ENCODE measurements at places on chromosomes 2 and 18.
A peak's percentile ranks its signal among the peaks of the same experiment; 100 is the strongest.

GRCh38 chr2:189124175-189124574 is 55.4 kb downstream of the COL5A2 start:
- DNase-seq: no peak

- DNase-seq: no peak
Measured at GRCh38 chr2:99153921-99154604, 679 bp downstream of the TSGA10 start.

DNA sequence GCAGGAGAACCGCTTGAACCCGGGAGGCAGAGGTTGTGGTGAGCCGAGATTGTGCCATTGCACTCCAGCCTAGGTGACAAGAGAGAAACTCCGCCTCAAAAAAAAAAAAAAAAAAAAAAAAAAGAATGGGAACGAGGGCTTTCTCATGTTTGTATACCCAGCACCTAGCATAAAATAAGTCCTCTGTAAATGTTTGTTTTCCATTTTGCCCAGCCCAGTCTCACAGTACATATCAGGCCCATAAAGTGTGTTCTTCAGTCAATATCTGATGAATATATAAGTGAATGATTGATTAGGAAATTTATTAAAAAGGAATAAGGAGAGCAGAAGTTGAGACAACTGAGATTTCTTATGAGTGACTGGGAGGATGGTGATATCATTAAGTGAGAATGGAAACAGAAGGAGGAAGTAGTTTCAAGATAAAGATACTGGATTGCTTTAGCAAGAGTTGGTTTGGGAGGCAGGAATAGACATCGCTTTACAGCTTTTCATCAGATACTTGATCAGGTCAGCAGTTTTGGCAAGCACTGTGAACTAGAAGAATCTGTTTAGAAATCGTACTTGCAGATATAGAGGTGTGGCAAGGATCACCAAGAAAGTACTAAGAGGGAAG is 327.5 kb downstream of the KIAA1328 start:
- DNase-seq: no peak

- no peak for DNase-seq
Measured at GRCh38 chr2:116329280-116329679, 1485.2 kb upstream of the DDX18 start.

GRCh38 chr2:199810422-199811171 is 40.4 kb downstream of the FTCDNL1 start:
- DNase-seq: no peak

DNA sequence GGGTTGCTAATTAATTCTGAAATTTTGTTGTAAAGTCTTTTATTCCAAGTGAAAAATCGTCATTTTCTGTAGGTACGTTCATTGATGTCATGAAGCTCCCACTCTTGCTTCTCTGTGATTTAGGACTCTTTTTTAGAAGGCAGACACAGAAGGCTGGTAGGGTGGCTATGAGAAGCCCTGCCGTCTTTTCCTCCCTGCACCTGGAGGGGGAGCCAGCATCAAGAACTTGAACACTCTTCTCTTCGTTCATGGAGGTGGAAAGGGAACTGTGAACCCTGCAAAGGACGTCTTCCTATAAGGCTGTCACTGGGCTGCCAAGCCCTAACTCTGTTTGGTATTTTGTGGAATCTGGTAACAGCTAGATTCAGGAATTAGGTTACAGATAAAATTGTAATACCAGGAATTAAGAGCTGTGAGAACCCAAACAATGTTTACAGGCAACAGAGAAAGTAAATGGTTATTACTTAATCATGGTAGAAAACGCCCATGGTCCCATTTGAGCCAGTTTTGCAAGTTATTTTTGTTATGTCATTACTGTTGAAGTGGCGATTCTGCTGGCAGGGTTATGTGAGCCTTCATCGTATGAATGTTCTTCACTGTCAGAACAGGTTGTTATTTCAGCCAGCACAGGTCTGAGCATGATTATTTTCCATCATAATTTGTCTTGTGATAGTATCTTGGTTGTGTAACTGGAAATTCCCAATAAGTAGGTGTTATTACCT is 112.2 kb downstream of the OSBPL6 start:
- DNase-seq: peak; percentile 33

DNA sequence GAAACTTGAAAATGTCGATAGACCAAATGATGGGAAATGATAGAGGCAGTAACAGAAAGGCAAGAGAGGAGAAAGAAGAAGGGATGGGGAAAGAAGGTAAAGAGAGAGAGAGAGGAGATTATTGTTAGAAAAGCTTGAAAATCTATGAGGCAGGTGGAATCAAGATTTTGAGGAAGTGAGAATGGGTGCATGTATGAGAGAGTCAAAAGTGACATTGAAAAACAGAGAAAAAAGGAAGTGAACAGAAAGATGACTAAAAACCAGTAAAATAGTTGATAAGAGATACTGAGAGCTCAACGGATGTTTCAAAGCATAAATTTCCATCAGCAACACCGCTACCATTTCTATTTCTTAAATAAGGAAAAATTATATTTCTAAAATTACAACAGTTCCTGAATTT is 327.4 kb upstream of the CWC22 start:
- DNase-seq: peak; percentile 81

GRCh38 chr2:164538240-164538866 is 82.9 kb downstream of the GRB14 start:
- DNase-seq: peak; percentile 23

- DNase-seq: peak; percentile 59
Measured at GRCh38 chr18:48934723-48935432, 15.9 kb downstream of the SMAD7 start.

- DNase-seq: no peak
Measured at GRCh38 chr2:100832885-100833284, 12.9 kb downstream of the NPAS2 start.

GRCh38 chr2:22238967-22239366 is 1115.2 kb downstream of the TDRD15 start:
- DNase-seq: no peak

GRCh38 chr2:190713471-190713870 is 64.6 kb downstream of the NAB1 start:
- DNase-seq: no peak

GRCh38 chr2:222964376-222965031 is 87.5 kb upstream of the KCNE4 start:
- DNase-seq: no peak

- no peak for DNase-seq
Measured at GRCh38 chr2:215374002-215374401, 61.9 kb downstream of the FN1 start.

- DNase-seq: no peak
Measured at GRCh38 chr2:63257473-63257872, 206.8 kb downstream of the OTX1 start.

DNA sequence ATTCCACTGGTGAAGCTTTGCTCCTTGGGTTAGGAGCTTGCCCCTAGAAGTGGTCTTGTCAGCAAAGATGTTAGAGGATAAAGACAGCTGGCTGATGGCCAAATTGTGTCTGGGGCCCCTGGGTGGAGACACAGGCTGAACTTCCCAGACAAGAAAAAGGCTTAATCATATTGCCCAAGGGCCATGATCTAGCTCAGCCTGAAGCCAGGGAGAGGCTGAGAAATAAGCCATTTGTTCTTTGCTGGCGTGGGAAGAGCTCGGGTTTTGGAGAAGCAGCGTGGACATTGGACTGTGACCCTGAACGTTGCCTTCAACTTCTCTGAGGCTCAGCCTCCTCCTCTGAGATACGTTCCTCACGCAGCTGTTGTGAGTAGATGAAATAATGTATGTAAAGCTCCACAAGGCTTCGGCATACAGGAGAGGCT is 153.0 kb downstream of the ZFP36L2 start:
- no peak for DNase-seq

- DNase-seq: no peak
Measured at GRCh38 chr2:185145316-185146121, 547.2 kb downstream of the ZNF804A start.

GRCh38 chr2:51612387-51612786 is 580.5 kb upstream of the NRXN1 start:
- no peak for DNase-seq

DNA sequence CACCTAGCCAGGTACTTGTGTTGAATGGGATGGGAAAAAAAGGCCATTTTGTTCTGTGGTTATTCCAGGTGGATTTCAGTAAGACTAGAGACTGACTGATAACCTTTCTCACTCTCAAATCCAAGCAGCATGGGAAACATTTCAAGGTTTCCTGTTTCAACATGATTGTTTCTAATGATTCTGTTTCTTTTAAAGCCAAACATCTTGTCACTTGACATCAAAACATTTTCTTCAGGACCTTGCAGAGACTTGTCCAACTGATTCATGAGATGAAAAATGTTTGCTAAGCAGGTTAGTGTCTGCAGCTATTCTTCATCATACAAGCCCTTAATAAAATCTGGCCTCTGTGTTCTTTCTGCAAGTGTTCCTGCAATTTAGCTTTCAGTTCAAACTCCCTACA is 456.5 kb upstream of the CWC22 start:
- no peak for DNase-seq

- no peak for DNase-seq
Measured at GRCh38 chr18:57803103-57803969, at the start of gene ATP8B1. ATP8B1 (minus strand) TSS chr18:57803315; CDS start chr18:57731807, 71,508 bp downstream.

GRCh38 chr2:100796499-100797100 is 23.3 kb upstream of the NPAS2 start:
- DNase-seq: no peak

DNA sequence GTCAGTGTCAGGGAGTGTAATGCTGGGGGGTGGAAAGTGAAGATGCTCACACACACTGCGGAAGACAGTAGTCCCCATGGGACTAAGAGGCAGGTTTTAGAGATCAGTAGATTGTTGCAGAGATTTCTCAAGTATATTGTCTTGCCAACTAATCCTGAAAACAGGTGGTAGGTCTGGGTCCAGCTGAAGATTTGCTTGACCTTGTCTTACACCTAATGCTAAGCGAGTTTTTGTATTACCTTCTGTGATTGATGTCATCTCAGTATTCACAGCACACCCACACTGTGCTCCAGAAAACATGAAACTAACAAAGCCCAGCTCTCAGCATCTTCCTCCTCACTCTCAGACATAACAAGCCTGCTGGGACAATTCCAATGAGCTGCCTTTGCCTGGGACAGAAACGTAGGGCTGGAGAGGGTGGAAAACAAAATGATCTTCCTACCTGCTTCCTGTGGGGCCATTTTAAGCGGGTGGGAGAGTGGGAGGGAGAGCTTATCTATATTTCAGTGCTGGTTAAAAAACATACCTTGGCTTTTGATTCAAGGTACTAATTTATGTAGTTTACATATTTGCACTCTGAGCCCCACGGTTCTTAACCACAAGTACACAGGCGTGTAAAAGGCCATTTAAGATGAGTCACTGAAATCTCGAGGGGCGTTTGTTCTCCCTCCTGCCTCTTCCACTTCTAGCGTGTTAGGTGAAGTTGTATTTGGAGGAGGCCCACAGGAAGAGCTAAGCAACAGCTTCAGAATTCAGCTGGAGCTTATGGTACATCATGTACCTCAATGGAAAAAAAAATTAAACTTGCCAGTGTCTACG is 23.1 kb upstream of the RBMS1 start:
- no peak for DNase-seq

DNA sequence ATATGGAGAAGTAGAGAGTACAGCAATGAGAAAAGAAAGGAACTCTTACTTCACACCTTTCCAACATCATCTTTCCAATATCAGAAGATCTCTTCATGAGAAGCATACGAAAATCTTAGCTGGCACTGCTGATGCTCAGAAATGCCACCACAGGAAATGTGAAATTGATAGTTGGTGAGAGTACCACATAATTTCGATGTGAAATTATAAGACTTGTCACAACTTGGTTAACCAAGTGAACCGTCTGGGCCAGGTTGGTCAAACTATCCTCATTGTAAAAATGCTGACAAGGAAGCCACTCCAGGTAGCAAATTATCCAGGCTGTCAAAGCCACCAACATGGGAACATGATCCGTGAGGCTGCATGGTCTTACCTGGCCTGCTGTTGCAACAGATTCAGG is 66.5 kb downstream of the EPG5 start:
- DNase-seq: no peak
